ENCODE measurements at places on chromosomes 3 and 15.

- DNase-seq = no peak
Observed at GRCh38 chr3:134928392-134928791, 133.3 kb downstream of the EPHB1 start.

DNA sequence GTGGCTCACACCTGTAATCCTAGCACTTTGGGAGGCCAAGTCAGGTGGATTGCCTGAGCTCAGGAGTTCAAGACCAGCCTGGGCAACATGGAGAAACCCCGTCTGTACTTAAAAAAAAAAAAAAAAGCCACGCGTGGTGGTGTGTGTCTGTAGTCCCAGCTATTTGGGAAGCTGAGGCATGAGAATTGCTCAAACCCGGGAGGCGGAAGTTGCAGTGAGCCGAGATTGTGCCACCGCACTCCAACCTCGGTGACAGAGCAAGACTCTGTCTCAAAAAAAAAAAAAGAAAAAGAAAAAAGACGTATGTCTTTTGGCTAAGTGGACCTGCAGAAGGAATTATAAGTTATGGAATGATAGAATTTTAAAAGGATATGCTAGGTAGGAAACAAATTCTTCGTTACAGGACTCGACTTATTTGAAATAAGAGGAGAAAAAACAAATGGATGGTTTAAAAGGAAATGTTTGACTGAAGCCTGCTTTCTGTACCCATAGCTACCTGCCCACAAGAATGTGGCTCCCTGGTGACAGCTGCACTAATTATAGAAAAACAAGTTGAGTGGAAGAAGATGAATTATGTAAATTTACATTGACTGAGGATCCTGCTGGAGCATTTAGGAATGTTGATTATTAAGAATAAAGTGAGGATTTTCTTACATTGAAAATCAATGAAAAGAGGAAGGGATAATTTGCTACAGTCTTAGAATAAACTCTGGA is 36.0 kb upstream of the SKIL start:
- peak; percentile 24 for DNase-seq

GRCh38 chr3:186772701-186773417 is 10.5 kb upstream of the EIF4A2 start:
- DNase-seq = peak; percentile 35

GRCh38 chr15:61115241-61115640 is 113.9 kb downstream of the RORA start:
- DNase-seq = peak; percentile 55

DNA sequence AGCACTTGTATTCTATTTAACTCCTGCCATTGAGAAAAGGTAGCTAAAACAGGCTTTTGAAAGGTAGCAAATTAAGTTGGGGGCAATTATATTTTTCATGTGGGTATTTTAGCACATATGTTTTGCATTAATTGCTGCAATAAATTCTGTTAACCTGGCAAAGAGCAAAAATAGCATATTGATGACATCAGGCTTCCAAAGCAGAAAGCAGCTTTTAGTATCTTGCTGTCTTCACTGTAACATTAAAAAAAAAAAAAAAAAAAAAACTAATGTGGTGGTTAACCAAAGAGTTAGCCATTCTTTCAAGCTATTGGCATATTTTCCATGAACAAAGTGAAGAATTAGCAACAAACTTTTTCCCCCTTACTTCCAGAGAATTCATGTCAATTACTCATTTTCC is 9.1 kb downstream of the EPHA3 start:
- DNase-seq = peak; percentile 79

DNA sequence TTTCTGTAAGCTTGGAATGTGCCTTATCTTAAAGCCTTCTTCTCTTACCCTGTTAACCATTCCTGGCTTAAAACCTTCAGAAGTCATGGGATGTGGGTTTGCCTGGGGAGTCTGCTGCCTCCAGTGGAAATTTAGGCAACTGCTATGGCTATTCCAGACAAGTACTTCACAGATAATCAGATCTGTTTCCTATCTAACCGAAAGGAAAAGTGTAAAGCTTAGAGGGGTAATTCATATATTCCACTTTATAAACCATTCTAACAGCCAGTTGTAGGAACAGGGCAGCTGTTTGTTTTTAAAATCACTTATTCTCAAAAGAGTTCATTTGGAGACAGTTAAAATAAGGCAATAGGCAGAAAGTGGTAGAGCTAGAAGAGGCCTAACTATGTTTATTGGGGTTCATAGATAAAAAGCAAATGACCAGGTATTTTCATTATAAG is 219.9 kb downstream of the TCF12 start:
- DNase-seq = peak; percentile 68

GRCh38 chr15:75049392-75049791 is 26.0 kb downstream of the PPCDC start:
- DNase-seq = no peak

- DNase-seq = no peak
Observed at GRCh38 chr15:95111969-95112368, 880.6 kb downstream of the MCTP2 start.

- DNase-seq = no peak
Observed at GRCh38 chr3:53049987-53050386, 4.1 kb upstream of the SFMBT1 start.

DNA sequence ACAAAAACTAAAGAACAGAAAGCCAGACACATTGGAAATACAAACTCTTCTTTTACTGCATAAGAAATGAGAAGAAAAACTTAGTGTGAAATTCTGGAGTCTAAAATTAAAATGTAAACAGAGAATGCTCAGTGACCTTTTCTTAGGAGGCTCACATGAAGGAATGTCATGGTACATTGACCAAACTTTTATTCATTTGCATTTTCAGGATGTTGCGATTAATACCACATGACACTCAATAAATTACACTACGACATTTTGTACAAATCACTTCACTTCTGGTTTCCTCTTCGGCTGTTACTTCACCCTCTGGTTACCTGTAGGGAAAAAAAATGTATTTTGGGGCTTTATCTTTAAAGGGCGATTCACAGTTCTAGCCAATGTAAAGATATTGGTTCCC is 56.4 kb upstream of the ACTC1 start:
- DNase-seq = no peak

DNA sequence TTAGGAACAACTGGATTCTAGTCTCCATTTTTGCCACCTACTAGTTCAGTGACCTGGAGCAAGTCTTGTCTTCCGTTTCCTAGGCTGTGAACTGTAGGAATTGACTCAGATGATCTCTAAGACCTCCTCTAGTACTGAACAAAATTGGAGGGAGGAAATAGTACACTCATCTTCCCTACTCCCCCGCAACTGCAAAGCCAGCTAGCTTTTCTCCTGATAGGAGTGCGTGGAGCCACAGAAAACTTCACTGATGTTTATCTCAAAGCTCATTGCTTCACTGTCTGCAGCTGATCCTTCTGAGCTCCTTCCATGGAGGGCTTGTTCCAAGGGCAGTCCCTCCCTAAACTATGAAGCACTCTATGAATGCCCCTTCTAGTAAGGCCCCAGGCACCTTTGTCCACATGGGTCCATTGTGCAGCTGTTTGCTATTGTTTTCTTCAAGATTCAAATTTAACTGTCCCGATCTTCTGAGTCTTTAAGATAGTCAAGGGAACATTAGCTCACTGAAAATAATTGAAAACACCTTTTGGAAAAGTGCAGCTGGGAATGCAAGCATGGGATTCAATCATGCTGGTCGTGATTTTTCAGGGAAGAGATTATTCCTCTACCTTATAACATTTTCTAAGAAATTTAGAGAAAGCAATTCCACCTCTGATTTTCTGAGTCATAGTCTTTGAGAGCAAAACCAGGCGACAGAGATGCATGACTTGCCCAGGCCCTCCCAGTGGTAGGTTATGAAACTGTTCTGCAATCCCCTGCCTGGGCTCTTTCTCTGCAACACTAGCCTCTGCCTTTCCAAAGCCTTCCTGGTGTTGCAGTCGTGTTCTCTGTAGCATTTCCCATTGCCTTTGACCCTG is 24.3 kb downstream of the FILIP1L start:
- DNase-seq = peak; percentile 70

DNA sequence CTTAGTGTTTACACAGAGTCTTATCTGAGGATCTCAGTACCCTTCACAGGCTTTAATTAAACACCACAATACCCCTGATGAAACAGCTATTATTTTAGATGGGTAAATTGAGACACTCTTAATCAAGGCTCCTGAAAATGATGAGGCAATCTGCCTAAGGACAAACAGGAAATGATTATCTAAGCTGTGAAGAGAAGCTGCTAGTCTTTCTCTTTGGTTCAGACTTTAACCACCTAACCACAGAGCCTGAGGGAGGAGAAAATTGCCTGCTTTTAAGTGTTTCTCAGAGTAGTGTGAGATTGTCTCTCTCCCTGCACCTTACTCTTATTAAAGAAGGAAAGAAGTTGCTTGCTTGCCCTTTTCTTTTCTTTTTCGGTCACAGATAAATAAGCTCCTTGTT is 364.3 kb upstream of the ADAMTS9 start:
- DNase-seq = no peak

DNA sequence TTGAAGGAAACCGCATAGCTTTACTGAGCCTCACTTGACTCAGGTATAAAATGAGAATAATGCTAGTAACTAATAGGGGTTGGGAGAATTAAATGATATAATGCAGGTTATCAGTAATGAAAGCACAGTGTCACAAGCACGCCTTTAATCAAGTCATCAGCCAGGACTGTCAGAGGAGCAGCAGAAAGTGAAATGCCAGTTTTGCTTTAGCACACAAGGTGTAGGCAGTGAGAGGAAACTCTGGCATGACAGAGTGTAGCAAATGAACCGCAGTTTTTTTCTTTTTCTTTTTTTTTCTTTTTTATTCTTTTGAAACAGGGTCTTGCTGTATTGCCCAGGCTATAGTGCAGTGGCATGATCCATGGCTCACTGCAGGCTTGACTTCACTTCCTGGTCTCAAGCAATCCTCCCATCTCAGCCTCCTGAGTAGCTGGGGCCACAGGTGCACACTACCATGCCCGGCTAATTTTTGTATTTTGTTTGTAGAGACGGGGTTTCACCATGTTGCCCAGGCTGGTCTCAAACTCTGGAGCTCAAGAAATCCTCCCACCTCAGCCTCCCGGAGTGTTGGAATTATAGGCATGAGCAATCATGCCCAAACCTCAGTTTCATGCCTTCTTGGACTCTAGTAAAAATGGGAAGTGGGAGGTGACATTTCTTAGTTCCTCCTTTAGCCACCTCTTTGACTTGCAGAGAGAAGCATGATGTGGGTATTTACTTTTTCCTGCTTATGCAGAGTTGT is 9.7 kb upstream of the SCAANT1 start:
- no peak for DNase-seq

DNA sequence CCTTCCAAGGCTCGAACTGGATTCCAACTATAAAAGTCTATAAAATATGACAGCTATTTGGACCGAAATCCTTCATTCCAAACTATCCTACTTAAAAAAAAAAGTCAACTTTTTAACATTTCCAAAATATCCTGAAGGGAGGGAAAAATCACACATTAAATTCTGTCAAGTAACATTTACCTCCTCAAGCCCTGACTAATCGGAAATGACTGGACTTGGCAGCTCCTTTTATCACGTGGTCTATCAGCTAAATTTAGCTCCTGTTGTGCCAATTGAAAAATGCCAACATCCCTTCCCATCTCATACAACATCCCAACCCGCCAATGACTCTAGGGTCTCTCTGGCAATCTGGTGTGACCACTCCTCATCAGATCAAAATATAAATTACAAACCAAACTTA is 297.9 kb downstream of the FHIT start:
- DNase-seq = peak; percentile 65

DNA sequence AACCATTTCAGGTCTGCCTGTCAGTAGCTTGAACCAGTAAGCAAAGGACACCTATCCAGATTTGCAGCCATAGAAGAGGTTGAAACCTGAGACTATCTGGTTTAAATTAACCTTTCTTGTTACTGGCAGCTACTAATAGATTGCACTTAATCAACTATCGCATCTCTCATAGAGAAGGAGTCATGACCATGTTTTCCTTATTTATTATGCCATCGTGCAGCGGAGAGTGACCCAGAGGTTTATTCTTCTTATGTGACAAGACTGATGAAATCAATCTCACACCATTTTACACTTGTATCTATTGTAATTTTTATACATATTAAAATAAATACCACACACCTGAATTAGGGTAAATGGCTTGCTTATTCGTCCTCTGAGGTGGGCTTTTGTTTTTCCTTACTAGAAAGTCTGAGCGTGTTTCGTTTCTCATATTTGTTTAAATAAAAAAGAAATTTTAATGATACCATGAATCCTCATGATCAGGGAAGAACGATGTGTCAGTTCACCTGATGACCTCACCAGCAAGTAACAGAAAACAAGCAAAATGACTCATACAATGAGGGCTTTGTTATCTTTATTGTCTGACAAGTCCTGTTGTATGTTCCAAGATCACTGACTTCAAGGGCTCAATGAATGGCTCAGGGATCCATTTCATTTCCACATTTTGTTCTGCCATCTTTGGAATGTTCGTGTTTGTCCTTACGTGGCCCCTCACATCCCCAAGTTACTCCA is 379.5 kb upstream of the DPH6 start:
- peak; percentile 9 for DNase-seq

DNA sequence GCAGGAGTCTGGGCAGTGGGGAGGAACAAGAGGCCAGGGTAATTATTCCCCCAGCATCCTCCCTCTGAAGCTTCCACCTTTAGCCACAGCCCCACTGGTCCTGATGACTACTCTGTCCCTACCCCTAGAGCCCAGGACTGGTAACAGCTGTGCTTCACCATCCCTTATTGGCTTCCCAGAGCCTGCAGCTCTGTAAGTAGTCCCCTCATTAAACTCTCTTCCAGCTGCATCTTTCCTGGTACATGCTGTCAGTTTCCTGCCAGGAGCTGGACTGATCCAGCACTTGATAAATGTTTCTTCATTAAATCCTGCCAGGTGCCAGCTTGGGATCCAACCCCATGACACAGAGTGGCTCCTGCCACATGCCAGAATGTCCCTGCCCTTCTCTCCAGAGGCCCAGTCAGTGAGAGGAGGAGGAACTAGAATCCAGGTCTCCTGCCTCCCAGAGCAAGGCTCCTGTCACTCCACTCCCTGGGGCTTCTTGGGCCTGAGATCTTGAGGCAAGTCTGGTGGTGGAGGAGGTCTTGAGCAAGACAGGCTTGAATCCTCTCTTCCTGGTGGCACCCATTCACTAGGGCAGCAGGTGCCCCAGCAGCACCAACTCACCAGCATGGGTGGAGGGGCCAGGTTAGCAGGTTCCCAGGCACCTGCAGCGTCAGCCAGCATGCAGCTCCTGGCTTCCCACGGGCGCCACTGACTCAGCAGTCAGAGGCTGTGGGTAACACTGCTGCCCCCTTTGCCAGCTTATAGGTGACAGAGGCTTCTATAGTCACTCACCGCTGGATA is 27.6 kb downstream of the FBXW12 start:
- no peak for DNase-seq

- no peak for DNase-seq
Observed at GRCh38 chr3:183959214-183959613, 58.5 kb downstream of the ABCC5 start.

DNA sequence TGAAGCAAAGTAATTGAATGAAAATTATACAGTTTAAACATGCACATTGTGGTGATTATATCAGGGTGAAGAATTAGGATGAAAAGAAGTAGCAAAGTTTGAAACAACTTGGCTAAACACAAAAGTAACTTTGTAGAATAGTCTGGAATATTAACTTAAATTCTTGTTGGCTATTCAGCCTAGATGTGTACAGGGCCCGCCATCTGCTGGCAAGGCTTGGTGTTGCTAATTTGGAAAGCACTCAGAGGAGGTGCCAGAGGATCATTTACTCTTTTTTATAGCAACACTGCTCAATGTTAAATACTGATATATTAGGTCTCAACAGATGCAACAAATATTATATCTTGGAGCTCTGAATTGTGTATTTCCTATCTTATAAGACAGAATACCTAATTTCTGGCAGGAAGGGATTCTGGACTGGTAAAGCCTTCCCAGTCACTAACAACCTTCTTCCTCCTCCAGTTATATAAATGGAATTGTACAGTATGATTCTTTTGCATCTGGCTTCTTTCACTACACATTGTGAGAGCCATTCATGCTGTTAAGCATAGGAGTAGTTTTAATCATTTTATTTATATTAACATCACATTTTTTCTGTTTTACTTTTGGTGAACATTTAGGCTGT is 36.1 kb downstream of the TTC23 start:
- DNase-seq = peak; percentile 68

Measured in fibroblast of skin of right biceps (primary cell).